ENCODE measurements at places on chromosomes 7 and 10.

GRCh38 chr10:1874533-1874932 is 137.2 kb upstream of the ADARB2 start:
- DNase-seq, result no peak

DNA sequence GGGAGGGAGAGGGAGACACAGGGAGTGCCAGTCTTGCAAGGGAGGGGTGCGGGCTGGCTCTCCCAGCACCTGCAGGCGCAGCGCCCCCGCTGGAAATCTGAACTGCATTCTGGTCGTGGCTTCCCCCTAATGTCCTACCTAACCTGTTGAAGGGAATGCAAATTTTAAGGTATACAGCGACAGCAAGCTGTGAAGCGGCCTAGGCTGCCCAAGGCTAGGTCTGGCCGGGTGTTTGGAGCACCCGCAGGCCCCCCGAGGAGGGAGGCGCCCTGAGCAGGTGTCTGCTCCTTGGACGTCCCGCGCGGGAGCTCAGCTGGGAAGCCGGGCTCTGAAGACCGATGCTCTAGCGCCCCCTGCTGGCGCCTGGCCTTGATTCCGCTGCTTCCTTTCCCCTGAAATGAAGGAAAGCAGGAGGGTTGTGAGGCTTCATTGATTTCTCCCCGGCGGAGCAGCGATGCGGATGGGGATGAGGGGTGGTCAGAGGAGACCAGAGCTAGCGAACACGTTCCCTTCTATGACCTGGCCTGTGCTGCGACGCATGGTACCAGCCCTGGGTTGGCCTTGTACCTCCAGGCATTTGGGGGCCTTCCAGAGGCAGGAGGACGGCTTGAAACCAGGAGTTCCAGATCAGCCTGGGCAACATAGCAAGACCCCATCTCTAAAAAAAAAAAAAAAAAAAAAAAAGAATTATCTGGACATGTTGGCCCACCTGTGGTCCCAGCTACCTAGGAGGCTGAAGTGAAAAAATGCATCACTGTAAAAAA is 601.3 kb downstream of the GALNT17 start:
- peak; percentile 54 for DNase-seq

DNA sequence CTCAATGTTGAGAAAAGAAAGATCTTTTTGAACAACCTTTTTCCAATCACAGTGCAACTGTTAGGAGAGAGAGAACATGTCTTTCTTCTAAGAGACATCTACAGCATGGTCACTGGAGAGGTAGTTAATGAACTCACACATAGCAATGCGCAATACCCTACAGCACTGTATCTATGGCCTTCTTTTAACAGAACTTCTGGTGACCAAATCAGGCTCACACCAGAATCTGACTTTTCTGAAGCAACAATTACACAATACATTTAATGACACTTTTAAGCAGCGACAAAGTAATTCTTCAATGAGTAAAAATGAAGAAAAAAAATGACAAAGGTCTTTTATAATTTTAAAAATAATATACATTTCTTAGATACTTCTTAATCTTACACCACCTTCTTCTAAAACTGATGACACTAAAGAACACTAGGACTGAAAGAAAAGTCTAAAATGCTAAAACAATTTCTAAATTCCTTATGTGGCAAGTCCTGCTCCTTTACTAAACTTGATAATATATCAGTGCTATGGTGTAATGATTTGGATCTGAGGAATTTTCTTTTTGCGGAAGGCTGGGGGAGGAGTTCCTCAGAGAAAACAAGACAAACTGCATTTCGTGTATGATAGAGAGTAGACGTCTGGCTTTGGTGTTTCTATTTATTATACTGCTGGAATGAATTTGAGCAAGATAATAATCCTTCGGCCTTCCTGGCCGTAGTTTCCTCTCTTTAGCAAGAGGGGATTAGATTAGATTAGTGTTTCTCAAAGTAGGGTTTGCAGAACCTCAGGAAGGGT is 166.3 kb downstream of the ZNF438 start:
- DNase-seq, result no peak

GRCh38 chr10:132329565-132330485 is 2.2 kb upstream of the LRRC27 start:
- DNase-seq, result no peak

- peak; percentile 22 for DNase-seq
Observed at GRCh38 chr7:156473476-156474240, 166.9 kb upstream of the RNF32 start.

GRCh38 chr7:28106321-28106829 is 74.2 kb downstream of the JAZF1 start:
- DNase-seq, result no peak

All from stimulated activated naive CD8-positive, alpha-beta T cell treated with anti-CD3 and anti-CD28 coated beads, Interleukin-15, amount 100 ng/mL, for 72 hours (primary cell).